Effector memory CD8-positive, alpha-beta T cell (primary cell): ENCODE measurements at places on chromosomes 6 and 20.
A peak's percentile ranks its signal among the peaks of the same experiment; 100 is the strongest.

DNA sequence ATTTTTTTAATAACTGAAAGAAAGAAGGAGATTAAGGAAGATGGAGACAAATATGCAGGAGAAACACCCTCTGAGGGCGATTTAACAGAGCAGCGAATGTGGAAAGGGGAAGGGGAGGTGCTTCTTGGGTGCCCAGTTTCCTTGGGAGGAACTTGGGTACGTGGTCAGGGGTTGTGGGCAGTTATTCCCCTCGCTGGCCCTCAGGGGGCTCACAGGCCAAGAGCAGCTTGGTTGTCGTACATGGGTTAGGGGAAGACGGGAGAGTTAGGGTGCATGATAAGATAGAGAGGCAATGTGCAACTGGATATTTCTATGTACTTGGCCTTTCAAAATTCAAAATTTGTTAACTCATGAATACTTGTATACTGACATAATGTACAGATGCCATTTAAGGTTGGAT is 7.0 kb upstream of the TUBB2A start:
- DNase-seq: no peak

DNA sequence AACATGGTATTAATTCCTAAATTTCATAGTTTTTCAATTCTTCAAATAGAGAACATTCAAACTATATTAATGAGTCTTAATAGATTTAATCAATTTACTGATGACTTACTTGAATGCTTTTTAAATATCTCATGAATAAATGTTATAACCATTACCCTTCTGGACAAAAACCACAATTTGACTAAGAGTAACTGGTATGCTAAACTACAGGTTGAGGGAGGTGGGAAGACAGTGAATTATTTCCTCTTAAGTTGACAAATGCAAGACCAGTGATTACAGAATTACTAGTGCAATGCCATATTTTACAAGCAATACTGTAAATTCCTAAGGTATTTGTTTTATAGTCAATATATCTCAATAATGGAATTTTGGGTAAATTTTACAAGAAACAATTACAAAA is 65.1 kb downstream of the REV3L start:
- no peak for DNase-seq

DNA sequence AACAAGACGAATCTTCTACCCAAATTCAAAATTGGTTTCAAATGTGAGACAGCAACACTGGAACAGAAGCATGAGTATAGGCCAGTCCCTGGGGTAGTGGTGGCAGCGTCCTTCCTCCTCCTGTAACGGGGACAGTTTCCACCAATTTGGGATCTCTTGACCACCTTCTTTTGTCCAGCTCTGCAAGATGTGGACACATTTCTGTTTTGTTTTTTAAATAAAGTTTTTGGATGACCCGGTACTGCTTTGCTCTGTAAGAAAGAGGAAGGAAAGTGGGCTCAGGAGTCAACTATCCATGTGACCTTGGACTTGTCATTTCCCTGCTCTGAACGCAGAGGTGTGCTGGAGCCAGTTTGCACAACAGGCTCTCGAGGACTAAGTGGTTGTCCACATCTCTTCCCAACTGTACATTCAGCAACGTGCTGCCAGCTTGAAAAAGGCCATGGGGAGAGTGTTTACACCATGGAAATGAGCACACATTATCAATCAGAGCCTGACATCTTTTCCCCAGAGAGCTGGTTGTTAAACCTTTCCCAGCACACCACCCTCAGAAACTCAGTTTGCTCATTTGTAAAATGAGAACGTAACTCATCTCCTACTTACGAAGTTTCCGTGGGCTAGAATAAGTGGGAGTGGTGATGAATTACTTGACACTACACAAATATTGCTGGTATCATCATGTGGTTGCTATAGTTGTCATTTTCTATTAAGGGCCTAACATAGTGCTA is 66.5 kb downstream of the ADTRP start:
- DNase-seq: no peak

DNA sequence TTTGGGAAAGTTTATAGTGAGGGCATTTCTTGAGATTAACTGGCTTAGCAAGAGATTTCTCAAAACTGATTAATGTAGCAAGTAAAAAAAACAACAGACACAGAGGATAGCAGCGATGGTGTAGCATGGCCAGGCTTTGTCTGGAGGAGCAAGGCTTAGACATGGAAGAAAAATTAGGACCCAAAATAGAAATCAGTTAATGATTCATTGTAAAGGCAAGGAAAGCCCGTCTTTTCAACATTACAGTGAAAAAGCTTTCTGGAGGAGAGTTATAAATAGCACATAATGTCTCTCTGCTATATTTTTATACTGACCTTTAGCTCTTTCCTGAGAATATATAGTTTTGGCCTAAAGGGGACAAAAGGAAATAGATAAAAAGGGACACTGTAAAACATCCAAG is 45.1 kb downstream of the FNDC1 start:
- no peak for DNase-seq

DNA sequence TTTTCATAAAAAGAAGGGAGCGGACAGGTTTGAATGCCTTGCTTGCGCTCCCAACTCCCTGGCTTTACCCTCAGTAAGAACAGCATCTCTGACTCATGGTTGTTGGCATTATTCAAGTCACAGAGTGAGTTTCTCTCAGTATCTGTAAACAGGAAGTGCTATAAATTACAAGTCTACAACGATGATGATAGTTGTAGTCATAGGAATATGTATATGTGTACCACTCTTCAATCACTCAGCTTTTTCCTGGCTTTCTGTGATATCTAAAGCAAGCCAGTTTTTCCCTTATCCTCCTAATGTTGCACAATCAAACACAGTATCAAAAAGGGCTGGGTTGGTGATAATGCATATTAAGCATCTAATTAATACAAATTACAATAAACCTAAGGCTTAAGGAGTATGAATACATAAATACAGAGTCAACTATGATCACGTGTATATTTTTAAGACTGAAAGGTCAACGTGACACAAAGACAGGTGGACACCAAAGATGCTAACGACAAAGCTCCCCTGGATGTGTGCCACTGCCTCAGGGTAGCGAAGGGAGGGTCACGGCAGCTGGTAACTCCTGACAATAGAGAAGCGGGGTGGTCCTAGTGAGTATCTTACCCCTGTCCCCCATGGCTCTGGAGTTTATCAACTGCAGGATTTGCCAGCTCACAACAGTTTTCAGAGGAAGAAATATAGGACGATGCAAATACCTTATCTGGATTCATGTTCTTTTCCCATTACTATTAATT is 202.8 kb downstream of the BTBD9 start:
- DNase-seq: no peak

DNA sequence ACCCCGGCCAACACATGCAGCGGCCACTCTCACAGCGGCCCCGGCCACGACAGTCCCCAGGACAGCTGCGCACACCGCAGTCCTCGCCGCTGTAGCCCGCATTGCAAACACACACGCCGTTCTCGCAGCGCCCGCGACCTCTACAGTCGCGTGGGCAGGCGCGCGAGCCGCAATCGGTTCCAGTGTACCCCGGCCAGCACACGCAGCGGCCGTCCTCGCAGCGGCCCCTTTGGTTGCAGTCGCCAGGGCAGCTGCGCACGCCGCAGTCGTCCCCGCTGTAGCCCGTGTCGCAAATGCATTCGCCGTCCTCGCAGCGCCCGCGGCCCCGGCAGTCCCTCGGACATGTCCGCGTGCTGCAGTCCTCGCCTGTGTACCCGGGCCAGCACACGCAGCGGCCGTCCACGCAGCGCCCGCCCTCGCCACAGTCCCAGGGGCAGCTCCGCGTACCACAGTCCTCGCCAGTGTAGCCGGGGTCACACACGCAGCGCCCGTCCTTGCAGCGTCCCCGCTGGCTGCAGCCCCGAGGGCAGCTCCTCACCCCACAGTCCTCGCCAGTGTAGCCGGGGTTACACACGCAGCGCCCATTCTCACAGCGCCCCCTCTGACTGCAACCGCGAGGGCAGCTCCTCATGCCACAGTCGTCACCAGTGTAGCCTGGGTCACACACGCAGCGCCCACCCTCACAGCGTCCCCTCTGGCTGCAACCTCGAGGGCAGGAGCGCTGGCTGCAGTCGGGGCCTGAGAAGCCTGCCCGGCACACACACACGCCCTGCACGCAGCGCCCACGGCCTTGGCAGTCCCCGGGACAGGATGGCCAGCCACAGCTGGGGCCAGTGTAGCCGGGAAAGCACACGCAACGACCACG is 12.5 kb downstream of the TNXB start:
- no peak for DNase-seq

- peak; percentile 33 for DNase-seq
Measured at GRCh38 chr6:7108196-7108963, 619 bp downstream of the RREB1 start.

DNA sequence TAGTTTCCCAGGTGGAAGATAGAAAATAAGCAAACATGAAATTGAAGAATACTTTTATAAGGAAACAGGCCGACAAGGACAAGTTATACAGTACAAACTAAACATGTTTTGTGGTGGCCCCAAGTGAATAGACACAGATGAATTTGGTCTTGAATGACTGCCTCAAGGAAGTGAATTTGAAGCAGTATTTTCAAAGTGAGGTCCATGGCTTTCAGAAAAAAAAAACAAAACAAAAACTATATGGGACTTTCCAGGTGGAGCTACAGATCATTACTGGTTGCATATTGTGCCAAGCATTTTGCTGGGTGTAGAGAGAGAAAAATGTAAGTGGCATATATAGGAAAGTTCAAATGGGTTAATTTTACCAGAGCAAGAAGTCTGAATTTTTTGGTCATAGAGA is 68.8 kb downstream of the CYB5R4 start:
- DNase-seq: no peak

DNA sequence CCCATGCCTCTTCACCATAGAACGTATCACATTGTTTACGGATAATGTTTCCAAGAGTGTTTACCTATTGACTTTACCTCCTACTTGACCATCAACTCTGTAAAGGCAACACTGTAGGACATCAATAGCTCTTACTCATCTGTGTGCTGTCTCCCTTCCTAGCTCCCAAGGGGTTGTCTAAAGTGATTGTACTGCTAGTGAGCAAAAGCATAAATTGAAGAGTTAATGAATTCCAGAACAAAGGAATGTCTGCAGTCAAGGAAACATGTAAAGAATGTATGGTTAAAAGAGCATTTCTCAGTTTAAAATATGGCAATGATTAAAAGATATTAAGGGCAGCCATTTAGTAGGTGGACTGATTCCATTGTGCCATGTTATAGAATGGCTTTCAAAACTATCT is 985.4 kb downstream of the TBC1D32 start:
- DNase-seq: no peak

GRCh38 chr20:54276577-54277169 is 68.8 kb downstream of the PFDN4 start:
- DNase-seq: no peak

- DNase-seq: no peak
Measured at GRCh38 chr6:166389119-166389518, 6.4 kb upstream of the MPC1 start.

- no peak for DNase-seq
Measured at GRCh38 chr20:25199473-25200260, 4.2 kb downstream of the ENTPD6 start.

GRCh38 chr6:139079018-139079417 is 50.5 kb downstream of the ABRACL start:
- no peak for DNase-seq

GRCh38 chr6:50062051-50062450 is 12.3 kb upstream of the DEFB112 start:
- DNase-seq: no peak

GRCh38 chr20:55456316-55456940 is 548.9 kb downstream of the CBLN4 start:
- DNase-seq: no peak

DNA sequence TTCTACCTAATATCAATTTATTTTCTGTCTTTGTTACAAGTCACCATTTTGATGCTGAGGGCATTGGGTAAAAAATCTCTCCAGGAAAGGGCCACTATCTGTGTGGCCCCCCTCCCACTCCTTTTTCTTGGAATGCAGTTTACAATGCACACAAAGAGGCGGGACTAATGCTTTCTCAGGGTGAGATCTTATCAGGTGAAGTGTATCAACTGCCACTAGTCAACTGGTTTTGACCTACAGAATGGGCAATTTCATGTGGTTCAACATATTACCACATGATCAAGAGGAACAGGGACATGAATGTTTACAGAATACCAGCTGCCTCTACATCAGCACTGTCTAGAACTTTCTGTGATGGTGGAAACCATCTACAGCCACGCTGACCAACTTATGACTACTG is 3.7 kb downstream of the RRBP1 start:
- DNase-seq: no peak

GRCh38 chr6:165487347-165487746 is 175.7 kb downstream of the PDE10A start:
- no peak for DNase-seq

GRCh38 chr6:71321314-71321713 is 32.7 kb downstream of the OGFRL1 start:
- no peak for DNase-seq

DNA sequence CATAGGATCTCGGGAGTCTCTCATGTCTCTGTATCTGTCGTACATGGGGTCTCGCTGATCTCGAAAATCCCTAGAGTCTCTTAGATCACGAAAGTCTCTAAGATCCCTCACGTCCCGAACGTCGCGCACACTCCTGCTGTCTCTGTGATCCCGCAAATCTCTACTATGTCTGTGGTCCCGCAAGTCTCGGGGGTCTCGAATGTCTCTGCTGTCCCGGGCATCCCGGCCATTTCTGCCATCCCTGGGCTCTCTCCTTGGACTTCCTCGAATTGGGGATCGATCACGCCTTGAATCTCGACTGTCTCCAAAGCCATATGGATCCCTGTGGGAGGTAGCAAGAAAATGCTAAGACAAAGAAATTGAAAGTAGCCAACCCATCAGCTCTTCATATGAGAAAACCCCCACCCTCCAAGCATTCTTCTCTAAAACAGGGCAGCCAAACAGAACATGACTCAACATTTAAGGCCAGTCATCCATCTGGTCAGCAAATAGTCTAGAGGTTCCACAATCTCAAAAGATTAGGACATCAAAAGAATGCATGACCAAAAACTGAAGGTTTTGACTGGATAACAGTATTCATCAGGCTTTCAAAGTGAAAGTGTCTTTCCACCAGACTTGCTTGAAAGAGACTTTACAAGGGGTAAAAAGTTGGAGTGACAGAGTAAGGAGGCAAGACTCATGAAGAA is 19.4 kb downstream of the NCOA5 start:
- no peak for DNase-seq

DNA sequence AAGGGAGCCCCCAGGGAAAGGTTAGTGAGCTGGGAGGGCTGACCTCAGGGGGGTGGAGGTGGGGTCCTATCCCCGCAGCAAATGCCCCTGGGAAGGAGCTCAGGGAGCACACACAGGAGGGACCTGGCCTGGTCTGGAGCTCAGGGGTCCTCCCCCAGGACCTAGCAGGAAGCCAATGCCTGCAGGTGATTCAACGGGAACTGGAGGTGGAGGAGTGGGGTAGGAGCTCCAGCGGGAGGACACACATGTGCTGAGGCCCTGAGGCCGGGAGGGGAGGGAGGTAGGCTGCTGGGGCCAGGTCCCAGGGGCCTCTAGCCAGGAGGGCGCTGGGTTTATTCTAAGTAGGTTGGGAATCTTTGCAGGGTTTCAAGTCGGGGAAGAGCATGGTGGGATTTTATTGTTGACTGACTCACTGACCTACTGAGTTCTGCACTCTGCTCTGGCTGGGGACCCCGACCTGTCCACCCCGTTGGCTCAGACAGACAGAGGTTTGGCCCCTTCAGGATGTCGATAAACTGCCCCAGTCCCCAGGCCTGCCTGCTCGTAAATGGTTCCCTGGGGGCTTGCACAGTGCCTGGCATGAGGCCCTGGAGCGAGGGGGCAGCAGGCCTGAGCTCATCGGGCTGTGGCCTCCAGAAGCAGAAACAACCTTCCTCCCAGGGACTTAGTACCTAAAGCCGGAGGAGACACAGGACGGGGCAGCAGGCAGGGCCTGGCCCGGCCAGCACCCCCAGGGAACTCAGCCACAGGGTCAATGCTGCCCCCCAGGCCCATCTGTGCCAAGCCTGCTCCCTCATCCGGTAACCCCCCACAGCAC is 62.3 kb downstream of the RIPOR3 start:
- DNase-seq: no peak
